ENCODE measurements at places on chromosomes 13 and 19.

DNA sequence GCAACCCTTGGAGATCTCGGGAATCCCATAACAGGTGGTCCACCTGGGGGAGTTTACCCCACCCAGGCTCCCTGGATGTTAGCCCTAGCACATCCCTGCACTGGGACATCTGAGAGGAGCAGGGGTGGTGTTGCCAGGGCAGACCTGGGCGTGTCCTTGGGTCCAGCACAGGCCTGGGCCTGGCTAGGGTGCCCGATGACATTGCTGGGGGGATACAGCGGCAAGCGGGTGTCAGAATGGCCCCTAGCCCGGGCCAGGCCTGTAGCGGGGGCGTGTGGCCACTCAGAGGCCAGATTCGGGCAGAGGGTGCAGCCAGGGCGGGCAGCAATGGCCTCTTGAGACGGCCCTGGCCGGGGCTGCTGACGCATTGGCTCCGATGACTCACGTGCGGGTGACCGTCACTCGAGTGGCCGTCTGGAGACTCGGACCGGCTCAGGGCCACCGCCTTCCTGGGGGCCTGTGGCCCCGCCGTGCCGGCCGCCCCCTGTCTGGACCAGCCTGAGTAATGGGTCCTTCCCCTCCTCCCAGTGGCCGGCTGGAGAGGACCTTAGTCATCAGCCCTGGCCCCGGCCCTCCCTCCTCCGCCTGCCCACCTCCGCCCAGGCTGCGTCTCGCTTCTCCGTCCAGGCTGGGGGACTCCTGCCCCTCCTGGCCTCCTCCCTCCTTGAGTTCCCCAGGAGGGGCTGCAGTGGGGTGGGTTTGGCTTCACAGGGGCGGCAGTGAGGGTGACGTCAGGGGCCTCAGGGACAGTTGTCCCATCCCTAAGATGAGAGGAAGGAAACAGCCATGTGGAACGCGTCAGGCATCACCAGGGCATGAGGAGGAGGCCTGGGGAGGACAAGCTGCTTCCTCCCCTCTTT, 23.2 kb upstream of the CRTC1 start:
- DNase-seq = peak; percentile 25

- peak; percentile 33 for DNase-seq
Measured at GRCh38 chr13:40992678-40993518, 26.2 kb downstream of the ELF1 start.

DNA sequence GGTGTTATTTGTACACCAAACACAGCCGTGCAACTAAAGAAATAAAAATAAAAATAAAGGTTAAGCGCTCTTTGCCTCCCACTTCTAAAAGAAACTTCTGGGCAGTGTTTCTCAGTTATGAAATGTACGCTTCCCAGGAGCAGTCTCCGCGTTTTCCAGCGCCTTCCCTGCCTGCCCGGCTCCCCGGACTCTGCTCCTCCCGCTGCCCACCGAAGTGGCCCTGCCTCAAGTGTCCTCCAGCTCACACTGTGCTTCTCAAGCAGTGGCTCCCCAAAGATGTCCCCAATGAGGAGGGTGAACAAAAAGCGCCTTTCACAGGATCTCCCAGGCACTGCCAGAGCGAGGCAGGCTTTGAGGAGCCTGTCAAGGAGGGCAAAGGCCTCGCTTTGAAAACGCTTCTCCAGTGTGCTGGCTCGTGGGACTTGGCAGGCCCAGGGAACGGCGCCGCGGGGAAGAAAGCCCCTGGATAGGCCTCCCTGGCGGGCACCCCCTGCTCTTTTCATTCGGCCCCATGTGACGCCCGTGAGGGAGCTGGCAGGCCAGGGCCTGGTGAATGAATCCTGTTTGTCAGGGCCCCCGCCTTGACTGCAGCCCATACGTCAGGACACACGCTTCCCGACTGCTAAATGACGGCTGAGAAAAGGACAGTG, 187.1 kb downstream of the FOXO1 start:
- DNase-seq = no peak

GRCh38 chr19:56507446-56508289, at the start of gene ZNF471:
ZNF471 (plus strand) TSS chr19:56507855; CDS start chr19:56511572, 3,717 bp downstream.
- DNase-seq = peak; percentile 99

DNA sequence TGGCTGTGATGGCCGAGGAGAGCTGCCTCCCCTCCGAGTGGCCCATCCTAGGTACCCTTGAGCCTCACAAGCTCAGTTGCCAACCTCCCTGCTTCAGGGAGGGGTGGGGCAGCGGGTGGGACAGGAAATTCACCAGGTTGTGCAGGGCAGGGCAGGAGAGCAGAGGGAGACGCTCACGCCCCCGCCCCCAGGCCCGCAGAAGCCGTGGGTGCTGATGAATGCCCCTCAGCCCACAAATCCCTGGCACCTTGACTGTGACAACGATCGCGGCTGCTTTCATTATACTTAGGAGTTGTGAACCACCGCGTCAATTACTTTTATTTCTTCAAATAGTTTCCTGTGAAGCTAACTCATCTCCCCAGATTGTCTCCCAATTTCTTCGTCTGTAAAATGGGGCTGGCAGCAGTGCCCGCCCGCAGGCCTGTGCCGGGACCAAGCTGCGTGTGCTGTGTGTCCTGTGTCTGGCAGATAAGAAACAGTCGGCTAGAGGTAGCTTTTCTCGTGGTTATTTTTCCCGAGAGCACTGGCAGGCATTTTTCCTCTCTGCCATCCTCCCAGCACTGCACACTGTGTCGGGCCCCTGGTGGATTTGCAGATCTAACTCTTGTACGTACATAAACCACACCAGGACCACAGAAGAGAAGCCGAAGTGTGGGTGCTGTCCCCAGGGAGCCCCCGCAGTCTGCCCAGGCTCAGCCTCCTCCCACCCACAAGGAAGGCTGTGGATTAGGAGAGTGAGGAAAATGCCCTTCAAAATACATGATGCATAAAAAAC, 7.9 kb upstream of the RASA3 start:
- DNase-seq = no peak

GRCh38 chr13:98652721-98653462, 76.0 kb upstream of the STK24 start:
- no peak for DNase-seq

GRCh38 chr13:81031996-81032395, 691.1 kb upstream of the SPRY2 start:
- DNase-seq = no peak

DNA sequence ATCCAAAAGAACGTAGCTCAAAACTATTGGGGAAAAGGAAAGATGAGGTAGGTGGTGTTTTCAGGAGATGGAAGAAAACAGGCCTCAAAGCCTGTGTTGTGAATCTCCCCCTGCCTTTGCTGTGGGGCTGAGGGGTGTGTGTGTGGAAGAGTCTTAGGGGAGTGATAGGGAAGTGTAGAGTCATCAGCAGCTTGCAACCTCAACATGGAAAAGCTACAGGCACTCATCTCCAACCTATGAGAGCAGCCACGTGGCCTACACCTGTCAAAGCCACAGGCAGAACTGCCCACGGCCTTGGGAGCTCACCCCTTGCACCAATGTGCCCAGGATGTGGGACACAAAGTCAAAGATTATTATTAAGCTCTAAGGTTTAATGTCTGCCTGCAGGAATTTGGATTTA, 4.3 kb upstream of the SIGLEC12 start:
- no peak for DNase-seq

DNA sequence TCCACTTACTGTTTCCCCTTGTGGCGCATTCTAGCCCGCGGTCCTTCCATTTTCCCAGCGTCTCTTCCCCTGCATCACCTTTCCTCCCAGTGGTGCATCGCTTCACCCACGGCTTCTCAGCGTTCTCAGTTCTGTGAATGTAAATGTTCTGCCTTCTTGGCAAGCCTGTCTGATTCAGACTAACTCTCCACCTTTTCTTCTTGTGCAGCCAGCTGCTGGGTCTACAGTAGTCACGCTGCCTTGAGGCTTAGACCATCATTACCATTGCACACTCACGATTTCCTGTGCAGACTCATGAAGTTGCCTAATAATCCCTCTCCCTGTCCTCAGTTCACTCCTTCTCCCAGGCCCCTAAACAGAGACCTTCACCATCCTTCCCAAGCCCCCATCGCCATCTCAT, 75.0 kb downstream of the DHRS12 start:
- DNase-seq = peak; percentile 93

DNA sequence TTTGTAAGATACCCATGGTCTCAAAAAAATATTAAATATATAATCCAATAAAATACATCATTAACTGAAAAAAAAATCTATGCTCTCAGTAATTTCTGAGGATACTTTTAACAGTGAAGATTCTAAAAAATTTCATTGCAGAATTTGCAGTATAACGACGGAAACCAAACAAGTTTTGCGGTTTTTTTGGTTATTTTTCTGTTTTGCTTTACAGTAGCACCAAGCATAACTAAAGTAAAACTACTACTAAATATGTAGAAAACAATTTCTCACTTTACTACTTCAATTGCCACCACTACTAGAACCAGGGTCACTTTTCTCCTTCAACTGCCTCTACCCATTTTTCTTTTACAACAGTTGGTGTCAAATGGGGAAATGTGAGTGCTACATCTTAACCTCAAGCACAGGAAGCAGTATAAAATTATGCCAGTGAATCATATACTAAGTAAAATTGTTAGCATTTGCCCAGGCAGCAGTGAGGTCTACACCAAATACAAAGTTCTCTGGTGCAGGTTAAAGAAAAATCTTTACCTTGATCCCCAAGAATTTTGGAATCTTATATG, 24.1 kb downstream of the MICU2 start:
- DNase-seq = no peak

DNA sequence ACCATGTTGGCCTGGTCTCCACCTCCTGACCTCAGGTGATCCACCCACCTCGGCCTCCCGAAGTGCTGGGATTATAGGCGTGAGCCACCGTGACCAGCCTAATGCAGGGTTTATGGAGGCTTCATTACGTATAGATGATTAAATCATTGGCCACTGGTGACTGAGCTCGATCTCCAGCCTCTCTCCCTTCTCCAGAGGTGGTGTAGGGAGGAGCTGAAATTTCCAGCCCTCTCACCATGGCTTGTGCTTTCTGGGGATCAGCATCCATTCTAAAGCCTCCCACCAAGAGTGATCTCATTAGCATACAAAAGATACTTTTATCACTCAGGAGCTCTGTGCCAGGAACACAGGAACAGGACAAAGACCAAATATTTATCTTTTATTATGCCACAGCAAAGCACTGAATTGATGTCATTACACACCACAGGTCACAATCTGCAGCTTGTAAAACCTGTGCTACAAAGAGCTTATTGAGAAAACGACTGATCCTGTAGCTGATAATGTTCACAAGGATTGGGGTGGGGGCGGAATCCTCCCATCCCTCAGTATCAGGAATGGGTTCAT, 32.4 kb downstream of the RHPN2 start:
- DNase-seq = no peak

GRCh38 chr19:55642153-55643002, 1.1 kb upstream of the ZNF581 start:
- DNase-seq = peak; percentile 46

DNA sequence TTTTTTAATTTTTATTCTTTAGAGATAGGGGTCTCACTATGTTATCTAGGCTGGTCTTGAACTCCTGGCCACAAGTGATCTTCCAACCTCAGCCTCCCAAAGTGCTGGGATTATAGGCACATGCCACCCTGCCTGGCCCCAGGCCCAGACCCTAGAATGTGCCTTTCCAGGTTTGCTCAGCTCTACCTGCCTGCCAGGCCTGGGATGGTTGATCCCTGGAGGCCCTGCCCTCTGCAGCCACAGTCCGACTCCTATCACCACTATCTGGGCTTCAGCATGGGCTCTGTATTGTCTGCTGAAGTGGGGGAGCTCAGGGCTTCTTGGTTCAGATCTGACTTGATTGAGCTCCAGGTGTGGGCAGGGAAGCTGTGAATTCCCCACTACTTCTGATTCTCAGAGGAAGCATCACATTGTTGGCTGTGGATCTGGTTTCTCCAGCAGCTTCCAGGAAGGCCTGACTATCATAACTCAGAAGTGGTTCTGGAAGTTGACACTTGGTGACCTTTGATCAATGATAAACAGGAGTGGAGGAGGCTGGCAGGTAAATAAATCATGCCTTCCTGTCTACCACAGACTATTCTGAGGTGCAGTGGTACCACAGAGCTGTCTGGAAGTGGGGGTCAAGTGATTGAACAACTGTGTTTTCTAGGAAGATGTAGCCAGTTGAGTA, 71.9 kb downstream of the OLFM4 start:
- no peak for DNase-seq

DNA sequence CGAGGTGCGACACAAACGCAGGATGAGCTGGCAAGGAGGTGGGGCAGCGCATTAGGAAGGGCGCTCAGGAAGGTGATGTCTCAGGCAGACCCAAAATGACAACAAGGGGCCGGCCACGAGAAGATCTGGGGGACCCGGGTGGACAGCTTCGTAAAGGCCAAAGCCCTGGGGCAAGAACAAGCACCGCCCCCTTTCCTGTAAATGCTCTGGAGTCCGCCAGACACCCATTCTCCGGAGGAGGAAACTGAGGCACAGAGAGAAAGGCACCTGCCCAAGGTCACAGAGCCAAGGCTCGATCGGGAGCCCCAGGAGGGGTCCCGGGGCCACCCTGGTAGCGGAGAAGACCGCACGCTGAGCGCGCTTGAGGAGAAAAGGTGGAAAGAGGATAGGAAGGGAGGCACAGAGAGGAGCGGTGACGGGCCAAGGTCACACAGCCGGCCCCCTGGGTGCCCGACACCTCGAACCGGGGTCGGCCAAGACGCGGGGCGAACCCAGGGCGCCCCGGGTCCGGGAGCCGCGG, 571 bp downstream of the SAFB2 start:
- peak; percentile 12 for DNase-seq

DNA sequence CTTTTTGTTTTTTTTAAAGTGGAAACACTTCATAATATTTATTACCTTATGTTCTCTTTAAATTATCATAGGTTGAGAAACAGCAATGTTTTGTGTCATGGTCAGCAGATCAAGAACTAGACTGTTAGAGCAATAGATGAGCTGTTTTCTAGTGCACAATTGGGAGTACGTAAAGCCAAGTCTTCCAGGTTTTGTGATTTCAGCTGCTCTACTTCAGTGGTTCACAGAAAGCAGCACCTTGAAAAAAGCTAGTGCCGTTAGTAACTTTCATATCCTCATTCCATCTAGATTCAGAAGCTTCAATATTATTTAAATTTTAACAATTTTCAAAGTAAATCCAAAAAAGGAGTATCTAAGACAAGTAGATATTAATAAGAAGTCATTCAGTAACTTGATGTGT, 1.9 kb downstream of the GPR18 start:
- peak; percentile 5 for DNase-seq

DNA sequence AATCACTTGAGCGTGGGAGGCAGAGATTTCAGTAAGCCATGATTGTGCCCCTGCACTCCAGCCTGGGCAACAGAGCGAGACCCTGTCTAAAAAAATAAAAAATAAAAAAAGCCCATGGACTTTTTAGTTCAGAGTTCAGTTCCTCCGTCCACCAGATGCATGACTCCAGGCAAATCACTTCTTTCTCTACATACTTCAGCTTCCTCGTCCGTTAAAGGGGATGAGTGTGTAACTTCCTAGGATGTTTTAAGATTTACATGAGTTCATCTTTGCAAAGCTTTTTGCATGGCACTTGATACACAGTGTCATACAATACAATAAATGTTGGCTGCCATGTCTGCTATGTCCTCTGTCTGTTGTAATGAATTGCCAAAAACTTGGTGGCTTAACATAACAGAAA, 10.0 kb upstream of the FFAR2 start:
- DNase-seq = no peak

DNA sequence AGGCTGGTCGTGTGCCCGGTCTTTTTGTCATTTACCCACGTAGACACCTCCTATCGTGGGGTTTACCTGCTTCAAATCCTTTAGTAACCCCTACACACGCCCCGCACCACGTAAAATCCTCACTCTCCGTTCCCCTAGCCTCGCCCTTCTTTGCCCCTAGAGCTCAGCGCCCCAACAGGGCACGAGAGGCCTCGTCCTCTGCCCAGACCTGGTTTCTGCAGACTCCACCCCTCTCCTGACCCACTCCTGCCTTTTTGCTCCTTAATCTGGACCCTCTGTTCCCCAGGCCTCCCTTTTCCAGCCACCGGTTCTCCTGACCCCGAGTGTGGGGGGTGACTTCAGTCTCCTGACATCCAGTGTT, 412 bp downstream of the ZNF528 start:
- DNase-seq = peak; percentile 8

GRCh38 chr13:21973437-21974125, 302.7 kb downstream of the FGF9 start:
- no peak for DNase-seq

All from choroid plexus epithelial cell (primary cell).